ENCODE measurements at places on chromosomes 3 and 15.

DNA sequence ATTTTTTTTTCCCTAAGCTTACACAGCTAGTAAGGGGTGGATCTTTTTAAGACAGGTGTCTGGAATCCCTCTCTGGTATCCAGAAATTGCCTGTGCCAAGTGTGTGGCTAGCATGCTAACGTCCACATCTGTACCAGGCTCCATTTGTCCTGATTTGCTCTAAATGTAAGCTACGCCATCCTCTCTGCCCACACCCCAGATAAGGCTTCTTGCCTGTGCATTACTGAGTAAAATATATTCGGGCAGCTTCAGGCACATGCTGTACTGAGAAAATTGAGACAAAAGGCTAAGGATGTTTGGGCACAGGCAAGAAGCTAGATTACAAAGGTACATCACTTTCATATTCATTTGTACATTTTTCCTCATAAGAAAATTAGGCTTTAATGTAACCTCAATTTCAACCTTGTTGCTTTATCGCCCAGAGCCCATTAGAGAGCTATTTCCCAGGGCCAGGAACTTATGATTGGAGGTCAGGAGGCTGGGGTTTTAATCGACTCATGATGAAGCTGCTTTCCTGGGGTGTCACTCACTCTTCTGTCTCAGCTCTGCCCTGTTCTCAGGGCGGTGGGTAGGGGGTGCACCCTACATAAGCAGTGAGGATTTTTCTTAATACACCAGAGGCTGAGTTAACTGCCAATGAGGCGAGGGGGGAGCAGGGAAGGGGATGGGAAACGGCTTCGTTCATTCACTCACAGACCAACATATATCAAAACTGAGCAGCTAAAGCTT lies 106.3 kb downstream of the RORA start:
- no peak for DNase-seq

- DNase-seq = peak; percentile 37
These were observed 60.7 kb upstream of the CMTM8 start for GRCh38 chr3:32177702-32178198.

DNA sequence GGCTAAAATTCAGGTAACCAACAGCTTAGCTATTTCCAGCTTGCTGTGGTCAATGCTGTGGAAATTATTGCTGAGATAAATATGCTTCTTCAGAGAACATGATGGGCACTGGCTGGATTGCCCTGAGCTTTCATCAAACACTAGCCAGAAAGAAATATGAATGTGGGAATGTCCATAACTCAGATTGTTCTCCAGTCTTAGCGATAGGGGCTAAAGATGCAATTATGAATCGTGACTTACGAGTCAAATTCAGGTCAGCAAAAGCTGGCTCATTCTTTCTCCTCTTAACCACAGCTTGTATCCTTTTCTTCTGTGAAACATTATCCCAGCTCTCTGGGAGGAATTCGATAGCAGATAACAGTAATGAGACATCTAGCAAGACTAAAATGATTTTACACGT lies 307.6 kb downstream of the RYR3 start:
- DNase-seq = no peak

GRCh38 chr15:40695469-40695890 lies 506 bp downstream of the RAD51 start:
- DNase-seq = no peak

DNA sequence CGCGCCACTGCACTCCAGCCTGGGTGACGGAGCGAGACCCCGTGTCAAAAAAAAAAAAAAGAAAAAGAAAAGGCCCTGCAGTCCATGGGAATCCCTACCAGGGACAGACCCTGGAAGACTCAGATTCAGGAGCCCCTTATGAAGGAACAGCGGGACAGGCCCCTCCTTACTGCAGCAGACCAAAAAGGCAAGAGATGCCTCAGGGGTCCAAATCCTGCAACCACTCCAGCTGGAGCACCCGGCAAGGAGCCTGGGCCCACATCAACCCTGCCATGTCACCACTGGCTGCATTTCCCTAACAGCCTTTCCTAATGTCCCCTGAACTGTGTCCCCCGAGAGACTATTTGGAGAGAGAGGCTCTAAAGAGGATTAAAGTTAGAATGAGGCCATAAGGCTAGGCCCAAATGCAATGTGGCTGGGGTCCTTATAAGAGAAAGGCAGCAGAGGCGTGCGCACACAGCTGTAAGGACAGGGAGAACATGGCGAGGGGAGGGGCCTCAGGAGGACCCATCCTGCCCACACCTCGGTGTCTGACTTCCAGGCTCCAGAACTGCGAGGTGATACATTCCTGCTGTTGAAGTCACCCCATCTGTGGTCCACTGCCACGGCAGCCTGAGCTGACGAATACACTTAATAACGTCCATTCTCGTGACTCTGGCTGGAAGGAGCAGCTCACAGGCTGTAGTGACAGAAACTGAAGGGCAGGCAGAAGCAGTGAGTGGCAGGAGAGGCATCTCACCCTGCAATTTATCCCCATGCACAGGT lies 78.1 kb downstream of the ATP10A start:
- no peak for DNase-seq

DNA sequence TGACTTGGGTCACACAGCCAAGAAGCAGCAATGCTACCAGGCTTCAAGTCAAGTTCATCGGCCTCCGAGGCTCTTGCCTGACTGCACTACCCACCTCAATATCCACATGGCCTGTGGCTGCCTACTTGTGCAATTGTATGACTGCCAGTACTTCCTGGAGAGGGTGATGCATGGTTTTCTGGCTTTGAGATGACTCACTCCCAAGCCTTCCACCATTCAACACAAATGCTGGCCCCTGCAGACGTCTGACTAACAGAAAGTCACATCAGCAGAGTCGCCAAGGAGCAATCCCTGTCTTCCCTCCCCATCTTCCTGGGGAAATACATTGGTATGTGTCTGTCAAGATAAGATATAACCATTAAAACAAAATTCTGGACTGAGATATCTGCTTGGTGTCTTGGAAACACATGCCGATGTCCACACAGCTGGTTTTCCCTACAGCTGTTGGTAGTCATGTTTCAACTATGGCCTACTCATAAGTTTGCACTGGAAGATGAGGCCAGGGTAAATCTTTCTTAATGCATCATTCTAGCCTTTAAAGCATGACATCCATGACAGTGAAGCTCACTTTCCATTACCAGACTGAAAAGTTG lies 79.6 kb upstream of the SPATA12 start:
- DNase-seq = no peak

- no peak for DNase-seq
These were observed 66.5 kb downstream of the TLE3 start for GRCh38 chr15:70031261-70031660.

GRCh38 chr15:55403531-55403930 lies 4.6 kb downstream of the CCPG1 start:
- DNase-seq = no peak

GRCh38 chr3:67232642-67233041 lies 234.5 kb downstream of the KBTBD8 start:
- no peak for DNase-seq

- no peak for DNase-seq
These were observed 10.7 kb downstream of the DET1 start for GRCh38 chr15:88535607-88536313.

GRCh38 chr3:152267831-152268554 lies 736 bp upstream of the MBNL1 start:
- no peak for DNase-seq

DNA sequence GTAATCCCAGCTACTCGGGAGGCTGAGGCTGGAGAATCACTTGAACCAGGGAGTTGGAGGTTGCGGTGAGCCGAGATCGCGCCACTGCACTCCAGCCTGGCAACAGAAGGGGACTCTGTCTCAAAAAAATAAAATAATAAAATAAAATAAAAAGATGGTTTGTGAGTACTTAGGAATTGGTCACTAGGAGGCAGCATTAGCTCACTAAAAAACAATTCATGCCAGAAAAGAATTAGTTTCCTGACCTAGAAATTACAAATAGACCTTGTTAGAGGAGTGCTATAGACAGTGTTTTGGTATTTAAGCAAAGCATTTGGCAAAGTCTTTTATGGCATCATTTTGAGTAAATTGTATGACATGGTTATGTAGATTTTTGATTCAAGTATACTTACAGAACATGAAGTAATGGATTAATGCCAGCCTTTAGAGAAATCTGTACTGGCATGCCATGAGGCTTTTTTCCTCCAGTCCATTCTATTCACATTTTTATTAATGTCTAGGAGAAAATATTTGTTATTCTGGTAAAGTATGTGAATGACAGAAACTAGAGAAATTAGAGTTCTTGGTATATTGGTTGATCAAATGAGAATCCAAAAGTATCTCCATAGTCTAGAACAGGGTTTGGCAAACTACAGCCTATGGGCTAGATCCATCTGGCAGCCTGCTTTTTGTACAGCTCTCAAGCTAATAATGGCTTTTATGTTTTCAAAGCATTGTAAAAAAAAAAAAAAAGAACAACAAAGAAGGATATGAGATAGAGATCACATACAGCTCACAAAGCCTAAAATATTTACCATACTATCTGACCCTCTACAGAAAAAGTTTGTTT lies 81.6 kb downstream of the LRRC49 start:
- DNase-seq = no peak

DNA sequence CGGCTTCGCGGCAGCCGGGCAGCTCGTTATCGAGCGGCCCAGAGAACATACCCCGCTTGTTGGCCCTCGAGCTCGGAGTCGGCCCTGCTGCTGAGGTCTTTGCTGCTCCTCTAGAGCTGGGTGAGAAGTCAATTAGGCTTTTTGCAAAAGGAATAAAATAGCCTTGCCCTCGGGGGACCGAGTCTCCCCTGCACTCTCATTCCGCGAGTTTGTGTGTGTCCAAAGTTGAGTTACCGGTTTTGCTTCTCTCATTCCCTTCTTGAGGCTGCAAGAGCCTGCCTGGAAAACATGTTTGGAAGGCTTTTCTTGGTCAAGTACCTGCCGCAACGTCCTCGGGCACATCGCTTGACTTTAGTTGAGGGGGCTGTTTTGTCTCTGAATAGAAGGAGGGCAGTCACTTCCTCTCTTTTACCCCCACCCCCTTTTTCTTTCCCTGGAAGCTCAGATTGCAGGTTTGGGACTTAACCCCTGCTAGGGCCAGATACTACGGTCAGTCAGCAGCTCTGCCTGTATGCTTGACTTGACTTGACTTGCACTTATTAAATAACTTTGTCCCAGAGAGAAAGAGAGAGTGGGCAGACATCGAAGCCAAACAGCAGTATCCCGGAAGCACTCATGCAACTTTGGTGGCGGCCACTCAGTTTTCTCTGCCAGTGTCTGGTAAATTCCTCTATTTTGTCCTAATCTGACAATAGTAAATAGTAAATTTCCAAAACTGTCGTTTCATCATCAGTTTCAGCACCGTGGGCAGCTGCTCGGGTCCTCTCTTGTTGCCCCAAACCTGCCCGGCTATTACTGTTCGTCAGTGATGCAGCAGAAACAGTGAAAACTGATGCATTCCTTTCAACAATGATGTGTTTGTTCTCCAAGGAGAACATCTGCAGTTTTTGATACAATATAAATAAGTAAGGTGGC lies 609 bp downstream of the RNF13 start:
- no peak for DNase-seq

GRCh38 chr3:96537165-96537564 lies 277.2 kb upstream of the EPHA6 start:
- no peak for DNase-seq

- no peak for DNase-seq
These were observed 266.2 kb downstream of the OPA1 start for GRCh38 chr3:193859195-193859594.

DNA sequence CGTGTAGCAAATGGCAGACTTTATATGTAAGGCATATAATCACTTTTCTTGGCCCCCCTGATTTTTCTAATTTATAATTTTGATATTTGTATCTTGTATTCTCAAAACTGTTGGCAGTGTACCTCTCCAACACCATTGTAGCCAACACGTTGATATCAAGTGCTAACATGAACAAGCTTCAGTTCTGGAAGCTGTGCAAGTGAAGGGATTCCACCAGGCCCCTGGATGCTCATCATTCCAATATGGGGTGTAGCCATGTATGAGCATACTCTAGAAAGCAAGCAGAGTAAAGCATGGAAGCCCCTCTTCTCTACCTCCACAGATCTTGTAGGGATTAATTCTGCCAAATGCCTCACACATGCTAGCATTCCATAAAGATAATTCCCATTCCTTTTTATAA lies 211.3 kb downstream of the MYRIP start:
- no peak for DNase-seq

DNA sequence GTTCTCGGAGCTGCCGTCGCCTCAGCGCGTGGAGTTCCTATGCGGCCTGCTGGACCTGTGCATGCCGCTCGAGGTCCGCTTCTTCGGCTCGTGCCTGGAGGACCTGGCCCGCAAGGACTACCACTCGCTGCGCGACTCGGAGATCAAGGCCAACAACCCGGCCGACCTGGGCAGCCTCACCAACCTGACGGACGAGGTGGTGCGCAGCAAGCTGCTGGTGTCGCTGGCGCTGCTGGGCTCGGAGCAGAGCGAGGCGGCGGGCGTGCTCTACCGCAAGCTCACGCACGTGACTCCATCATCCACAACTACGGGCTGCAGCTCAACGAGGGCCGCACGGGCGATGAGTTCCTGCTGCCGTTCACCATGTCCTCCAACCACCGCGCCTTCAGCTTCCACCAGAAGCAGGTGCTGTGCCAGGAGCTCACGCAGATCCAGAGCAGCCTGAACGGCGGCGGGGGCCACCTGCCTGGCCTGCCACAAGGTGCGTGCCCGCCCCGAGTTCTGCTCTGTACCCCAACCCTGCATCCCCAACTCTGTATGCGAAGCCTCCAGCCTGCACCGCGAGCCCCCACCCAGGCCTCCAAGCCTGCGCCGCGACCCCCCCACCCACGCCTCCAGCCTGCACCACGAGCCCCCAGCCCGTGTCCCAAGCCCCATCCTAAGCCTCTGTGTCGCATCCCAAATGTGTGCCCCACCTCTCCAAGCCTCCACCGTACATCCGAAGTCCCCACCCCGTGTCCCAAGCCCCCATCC lies 178.2 kb downstream of the OR4M2 start:
- DNase-seq = no peak

GRCh38 chr15:88635318-88635717 lies 3.5 kb upstream of the ISG20 start:
- no peak for DNase-seq

- no peak for DNase-seq
These were observed 5.8 kb upstream of the TMEM41A start for GRCh38 chr3:185504636-185505035.
